ENCODE measurements at places on chromosomes 1 and 21.

GRCh38 chr1:93549811-93550210 is 101.9 kb downstream of the FNBP1L start:
- no peak for DNase-seq

DNA sequence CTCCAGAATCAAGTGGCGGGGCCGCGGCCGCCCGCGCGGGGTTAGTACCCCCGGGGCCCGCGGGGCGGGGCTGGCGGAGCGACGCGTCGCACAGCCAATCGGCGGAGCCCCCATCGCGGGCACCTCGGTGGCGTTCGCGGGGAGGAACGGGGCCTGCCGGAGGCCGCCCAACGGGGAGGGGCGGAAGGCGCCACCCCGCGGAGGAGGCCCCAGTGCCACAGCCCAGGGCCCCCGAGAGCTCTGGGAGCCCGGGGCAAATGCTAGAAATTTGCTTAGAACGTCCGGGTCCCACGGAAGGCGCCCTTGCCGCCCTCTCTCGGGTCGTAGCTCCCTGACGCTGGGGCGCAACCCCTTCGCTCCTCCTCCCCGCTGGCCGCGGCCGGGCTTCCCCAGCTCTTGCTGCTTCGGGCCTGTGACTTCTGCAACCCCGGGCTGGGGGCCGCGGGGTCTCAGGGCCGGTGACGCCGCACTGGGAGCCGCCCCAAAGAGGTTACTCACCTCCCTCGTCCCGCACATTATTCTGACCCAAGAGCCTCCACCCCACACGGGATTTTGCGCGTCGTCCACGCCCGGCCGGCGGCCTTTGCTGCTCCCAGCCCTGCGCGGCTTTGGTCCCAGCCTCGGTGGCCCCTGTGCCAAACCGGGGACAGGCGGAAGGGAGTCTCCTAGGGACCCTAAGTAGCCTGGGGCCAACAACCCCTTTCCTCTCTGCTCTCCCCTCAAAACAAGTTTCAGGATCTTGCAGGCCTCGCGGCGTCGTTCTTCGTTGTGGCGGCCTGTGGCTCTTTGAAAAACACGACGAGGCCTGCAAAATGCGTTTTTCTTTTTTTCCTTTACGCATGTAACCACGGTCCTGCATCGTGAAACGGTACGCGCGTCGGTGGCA is at the start of gene RUNX3:
RUNX3 (minus strand) TSS at position 17 of the 886 bp plus-strand sequence. CDS start 408 bp downstream, outside the sequence.
- no peak for DNase-seq

DNA sequence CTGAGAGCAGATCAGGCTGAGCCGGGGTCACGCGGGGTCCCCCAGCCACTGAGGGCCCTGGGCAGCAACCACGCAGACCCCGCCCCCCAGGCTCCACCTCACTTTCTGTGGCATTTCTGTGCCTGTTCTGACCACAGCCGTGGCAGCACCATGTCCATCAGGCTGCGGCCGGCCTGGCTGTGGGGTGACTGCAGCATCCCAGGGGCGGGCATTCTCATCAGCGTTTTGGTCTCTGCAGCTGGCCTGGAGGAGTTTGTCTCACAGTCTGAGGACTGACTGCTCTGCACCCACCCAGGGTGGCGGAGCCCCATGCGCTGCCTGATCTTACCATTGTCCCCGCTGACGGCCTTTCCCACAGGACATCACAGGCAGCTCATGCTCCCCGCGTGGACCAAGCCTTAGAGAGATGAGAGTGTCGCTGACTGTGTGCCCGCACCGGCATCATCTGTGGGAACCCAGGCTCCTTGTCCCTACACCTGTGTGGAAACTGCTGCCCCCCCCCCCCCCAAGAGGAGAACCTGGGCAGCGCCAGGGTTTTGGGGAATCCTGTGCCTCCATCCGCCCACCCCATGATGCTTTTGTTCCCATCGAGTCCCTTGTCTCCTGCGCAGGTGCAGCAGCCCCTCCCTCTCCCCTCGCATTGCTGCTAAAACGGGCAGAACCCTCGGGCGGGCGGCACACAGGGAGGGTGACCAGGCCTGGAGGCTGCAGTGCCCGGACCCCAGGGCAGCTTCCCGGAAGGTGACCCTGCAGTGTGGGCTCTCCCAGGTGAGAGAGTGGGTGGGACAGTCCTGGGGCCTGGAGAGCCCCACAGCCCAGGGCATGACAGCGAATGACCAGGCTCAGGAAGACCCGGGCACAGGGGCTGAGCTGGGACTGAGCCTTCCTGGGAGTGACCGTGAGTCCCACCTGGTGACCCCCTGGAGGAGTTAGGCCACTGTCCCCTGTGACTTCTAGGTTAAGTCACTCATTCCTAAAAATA is 1.8 kb downstream of the KRTAP10-1 start:
- no peak for DNase-seq

DNA sequence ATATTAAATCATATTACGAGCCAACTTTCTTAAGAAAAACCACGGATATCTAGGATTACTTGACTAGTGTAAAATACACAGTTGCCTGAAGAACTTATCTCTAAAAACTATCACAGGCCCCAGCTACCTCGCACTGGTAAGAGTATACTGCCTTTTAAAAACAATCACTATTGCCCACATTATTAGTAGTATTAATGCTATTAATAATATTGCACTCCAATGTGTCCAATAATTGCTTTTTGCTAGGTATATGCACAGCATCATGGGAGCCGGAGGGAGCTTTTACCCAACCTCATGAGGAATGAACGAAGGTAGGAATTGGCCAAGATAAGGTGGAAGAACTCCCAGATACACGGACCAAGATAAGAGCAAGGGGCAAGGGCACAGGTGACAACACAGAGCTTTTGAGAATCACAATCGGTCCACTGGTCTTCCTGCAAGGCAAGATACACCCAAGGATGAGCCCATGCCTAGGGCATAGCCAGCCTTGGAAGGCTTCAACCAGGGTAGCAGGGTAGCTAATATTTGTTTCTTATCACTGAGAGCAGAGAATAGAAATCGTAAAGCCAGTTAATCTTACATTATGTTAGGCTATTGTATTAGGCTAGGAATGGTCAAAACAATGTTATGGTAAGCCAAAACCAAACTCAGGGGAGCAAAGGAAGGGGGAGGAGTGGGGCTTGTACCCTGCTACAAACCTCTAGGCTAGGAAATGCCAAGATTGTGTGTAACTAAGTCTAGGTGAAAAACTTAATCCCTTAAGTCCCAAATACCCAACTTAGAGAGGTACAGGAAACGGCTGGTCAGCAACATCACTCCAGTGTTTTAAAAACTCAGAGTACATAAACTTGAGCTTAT is 9.4 kb downstream of the GLUL start:
- no peak for DNase-seq

DNA sequence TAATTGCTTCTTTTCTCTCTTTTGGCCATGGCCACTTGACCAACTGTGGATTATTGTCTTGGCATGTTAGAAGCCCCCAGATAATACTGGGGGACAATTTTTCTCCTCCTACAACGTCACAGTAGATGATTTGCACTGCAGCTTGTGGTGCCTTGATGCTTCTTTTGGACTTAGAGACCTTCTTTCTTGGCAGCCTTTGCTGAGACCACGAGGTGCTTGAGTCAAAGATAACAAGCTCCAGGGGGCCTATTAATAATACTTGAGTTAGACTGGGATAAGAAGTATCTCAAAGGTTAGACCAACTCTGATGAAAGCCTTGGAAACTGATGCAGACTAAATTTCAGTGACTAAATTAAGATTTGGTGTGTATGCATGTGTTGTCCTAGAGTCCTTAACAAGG is 3.2 kb downstream of the PPP1R12B start:
- no peak for DNase-seq

GRCh38 chr21:39531840-39532239 is 80.1 kb downstream of the SH3BGR start:
- no peak for DNase-seq

GRCh38 chr1:27216466-27216865 is 18.0 kb upstream of the WDTC1 start:
- DNase-seq = no peak

GRCh38 chr1:78497201-78497600 is 6.4 kb downstream of the PTGFR start:
- no peak for DNase-seq

DNA sequence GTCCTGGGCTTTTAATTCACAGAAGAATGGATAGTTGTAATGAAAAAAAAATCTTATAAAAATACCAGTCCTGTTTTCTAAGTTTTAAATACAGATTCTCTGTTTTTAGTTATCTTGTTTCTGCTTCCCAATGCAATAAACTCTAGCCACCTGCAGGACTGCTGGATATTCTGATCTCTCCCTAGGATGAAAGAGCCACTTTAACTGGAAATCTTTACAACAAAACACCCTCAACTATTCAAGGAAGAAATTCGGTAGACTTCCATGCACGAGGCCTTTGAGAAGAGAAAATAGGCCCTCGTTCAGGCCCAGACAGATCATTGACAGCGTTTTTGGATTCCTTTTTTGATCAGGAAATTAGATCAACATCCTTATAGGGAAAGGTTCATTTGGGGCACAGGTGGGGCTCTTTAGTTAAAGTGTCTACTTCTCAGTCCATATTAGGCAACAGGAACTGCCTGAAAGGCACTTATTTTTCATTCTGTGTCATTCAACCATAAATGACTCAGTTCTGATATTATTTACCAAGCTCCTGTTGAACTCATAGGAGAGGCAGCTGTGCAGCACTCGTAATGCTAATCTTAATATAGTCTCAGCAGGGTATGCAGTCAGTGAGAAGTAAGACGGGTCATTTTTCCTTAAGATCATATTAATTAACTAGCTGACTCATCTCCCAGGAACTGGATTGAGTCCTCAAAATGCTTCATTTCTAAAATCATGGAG is 71.1 kb upstream of the ERRFI1 start:
- DNase-seq = peak; percentile 86

DNA sequence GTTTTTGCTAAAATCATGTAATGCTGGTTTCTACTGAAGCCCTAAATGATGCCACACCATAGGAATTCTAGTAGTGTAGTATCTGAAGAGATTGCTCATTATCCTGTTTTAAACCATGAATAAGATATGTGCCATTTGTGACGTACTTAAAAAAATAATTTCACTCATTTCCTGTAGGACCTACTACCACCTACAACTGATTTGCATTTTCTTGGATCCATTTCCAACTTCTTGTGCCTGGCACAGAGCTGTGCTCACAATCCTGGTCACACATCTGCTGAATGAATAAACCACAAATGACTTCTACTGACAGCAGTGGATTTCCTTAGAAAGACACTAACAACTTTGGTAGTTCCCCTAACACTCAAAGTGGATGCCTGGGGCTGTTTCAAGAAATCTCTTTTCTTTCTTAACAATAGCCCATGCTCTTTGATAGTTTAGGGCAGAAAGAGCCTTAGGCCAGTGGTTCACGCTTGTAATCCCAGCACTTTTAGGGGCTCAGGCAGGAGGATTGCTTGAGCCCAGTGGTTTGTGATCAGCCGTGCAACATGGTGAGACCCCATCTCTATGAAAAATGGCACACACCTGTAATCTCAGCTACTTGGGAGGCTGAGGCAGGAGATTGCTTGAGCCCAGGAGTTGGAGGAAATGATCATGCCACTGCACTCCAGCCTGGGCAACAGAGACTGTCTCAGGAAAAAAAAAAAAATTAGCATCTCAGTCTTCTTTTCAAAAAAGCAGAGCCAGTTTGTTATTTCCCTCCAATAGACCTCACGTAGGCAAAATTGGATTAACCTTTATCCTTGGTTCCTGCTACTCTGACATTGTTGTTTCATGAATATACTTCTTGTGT is 13.0 kb upstream of the BATF3 start:
- peak; percentile 56 for DNase-seq

- DNase-seq = no peak
These were observed 24.7 kb upstream of the LRRN2 start for GRCh38 chr1:204709960-204710912.

DNA sequence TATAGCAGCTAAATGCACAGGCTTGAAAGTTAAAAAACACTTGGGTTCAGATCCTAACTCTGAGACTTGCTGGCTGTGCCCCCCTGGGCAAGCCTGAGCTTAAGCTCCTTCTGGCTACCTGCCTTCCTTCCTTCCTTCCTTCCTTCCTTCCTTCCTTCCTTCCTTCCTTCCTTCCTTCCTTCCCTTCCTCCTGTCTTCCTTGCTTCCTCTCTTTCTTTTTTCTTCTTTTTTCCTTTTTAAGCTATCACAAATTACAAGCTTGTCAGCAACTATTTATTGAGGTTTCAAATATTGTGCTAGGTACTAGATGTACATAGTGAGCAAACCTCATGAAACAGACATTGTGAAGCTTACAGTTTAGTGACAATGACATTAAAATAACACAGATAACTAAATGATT is 15.1 kb downstream of the SGIP1 start:
- DNase-seq = no peak

- no peak for DNase-seq
These were observed 123.4 kb upstream of the LYPLAL1 start for GRCh38 chr1:219050086-219050821.

- DNase-seq = no peak
These were observed 7.5 kb downstream of the PCP4 start for GRCh38 chr21:39874759-39875158.

DNA sequence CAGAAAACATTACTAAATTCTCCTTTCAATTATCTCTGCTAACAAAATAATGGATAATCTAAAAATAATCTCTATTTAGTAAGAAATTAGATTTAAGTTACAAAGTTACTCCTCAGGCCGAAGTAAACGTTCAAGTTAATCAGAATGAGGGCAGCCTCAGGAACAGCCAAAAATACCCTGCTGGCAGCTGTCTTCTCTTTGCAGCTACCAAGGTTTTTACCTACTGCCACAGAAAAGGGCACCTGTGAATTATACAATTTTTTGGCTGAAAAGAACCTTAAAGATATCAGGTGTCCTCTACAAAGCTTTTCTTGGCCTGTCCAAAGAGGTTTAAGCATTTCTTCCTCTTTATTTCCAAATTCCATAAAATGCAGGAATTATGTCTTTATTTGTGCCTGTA is 84.4 kb downstream of the AKT3 start:
- DNase-seq = no peak

DNA sequence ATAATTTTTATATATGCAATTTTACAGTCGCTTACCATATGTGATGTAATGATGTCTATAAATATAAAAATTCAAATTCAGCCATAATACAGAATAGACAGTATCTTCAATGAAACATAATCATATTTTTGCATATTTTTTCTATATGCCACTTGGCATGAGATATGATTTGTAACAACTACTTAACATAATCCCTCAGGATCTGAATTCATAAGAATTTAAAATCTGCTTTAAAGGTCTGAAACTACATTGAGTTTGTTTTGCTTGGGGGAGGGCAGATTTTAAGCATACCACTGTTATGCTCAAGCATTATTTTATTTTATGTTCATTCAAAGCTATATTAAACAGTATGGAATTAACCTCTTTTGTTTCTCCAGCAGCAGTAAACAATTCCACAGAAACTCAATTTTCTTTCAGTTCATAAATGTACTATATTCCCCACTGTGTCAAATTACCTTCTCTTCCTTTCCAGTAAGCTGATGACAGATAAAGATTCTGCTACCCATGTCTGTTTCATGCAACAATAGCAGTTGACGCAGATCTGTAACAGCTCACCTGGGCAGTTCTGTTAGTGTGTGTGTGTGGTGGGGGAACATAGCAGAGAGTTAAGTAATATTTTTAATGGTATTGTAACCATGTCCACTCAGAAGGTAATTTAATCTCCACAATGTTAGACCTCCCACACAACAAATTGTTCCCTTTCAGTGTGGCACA is 224.8 kb downstream of the NTNG1 start:
- DNase-seq = no peak

GRCh38 chr1:31790140-31790539 is 25.7 kb downstream of the SPOCD1 start:
- DNase-seq = no peak

- peak; percentile 49 for DNase-seq
These were observed 33.5 kb upstream of the AKT3 start for GRCh38 chr1:243883551-243883950.

GRCh38 chr1:193070386-193070753 is 11.0 kb downstream of the RO60 start:
- DNase-seq = no peak

- DNase-seq = no peak
These were observed 13.2 kb downstream of the RC3H1 start for GRCh38 chr1:174008979-174009378.
